RWPE2 (cell line): ENCODE measurements at places on chromosomes 1 and 21.
A peak's percentile ranks its signal among the peaks of the same experiment; 100 is the strongest.

DNA sequence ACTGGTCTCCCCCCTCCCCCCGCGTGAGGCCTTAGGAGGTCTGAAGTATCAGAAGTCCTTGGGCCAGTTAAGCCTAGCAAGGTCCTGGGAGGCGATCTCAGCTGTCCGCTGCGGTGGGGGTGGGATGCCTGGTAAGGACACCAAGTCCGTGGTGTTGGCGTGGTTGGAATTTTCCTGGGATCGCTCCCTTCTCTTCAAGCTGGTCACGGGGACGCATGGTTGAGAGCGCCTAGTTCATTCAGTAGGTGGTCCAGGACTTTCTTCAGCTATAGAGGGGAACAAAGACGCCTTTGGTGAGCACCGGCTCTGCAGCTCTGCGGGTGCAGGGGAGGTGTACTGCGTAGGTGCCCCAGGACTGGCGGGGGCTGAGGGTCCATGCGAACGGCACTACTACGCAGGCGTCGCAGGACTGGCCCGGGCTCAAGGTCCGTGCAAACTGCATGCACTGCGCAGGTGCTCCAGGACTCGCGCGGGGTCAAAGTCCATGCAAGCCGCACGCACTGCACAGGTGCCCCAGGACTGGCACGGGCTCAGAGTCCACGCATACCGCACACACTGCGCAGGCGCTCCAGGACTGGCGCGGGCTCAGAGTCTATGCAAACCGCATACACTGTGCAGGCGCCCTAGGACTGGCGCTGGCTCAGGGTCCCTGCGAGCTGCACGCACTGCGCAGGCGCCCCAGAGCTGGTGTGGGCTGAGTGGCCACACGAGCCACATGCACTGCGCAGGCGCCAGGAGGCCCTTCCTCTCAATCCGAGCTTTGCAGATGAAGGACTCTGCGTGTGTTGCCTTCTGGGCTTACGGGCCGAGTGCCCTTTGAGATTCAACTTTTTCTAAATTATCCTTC, 36.6 kb upstream of the HMGN1 start:
- no peak overlapping the region for H3K27ac ChIP-seq
- H3K27me3 ChIP-seq = no peaks in the 10 kb centered on the region
- H3K4me3 ChIP-seq = no peak overlapping the region
- H3K36me3 ChIP-seq = no peaks in the 10 kb centered on the region; the same call in none of the 2 replicates

- no peaks in the 10 kb centered on the region for H3K27me3 ChIP-seq
- no peaks in the 10 kb centered on the region for H3K36me3 ChIP-seq
- peaks cover 5% of the 10 kb centered on the region for H3K4me1 ChIP-seq
- no peak overlapping the region for H3K27ac ChIP-seq
These were observed 54.2 kb upstream of the RUNX3 start for GRCh38 chr1:24984300-24984699.

- no peak overlapping the region for H3K27ac ChIP-seq
- no peaks in the 10 kb centered on the region for H3K27me3 ChIP-seq
- no peak for DNase-seq
- H3K36me3 ChIP-seq = no peaks in the 10 kb centered on the region
- no peaks in the 10 kb centered on the region for H3K4me1 ChIP-seq
- H3K4me3 ChIP-seq = no peak overlapping the region
These were observed 63.0 kb upstream of the ANGPTL1 start for GRCh38 chr1:178933709-178934490.

DNA sequence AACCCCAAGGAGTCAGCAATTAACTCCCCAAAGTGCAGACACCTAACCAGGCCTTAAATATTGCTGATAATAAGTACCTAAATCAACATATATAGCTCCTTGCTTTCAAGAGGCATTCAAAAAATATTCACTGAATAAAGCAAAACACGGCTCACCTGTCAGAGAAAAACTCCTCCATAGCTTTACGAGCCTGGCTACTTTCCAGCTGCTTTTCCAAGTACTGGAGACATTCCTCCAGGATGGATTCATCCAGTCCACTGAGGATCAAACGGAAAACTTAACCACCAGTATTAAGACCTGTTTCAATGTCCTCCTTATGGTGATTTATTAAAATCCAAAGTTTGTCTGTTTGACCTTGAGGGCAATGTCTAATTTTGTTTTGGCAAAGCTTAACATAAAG, 44.6 kb downstream of the UBR4 start:
- no peak overlapping the region for H3K4me3 ChIP-seq
- no peak for DNase-seq
- peaks cover 95% of the 10 kb centered on the region for H3K36me3 ChIP-seq
- no peaks in the 10 kb centered on the region for H3K27me3 ChIP-seq
- no peak overlapping the region for H3K27ac ChIP-seq

- H3K27me3 ChIP-seq = no peaks in the 10 kb centered on the region
- H3K4me1 ChIP-seq = peaks cover 16% of the 10 kb centered on the region
- no peak overlapping the region for H3K4me3 ChIP-seq
- no peak overlapping the region for H3K27ac ChIP-seq
These were observed 518.5 kb downstream of the PLPP3 start for GRCh38 chr1:56060906-56061305.

GRCh38 chr1:119987686-119988085, 81.8 kb downstream of the NOTCH2 start:
- H3K27ac ChIP-seq = peak overlapping the region; percentile 79
- no peak overlapping the region for H3K4me3 ChIP-seq
- H3K36me3 ChIP-seq = peaks cover 15% of the 10 kb centered on the region

DNA sequence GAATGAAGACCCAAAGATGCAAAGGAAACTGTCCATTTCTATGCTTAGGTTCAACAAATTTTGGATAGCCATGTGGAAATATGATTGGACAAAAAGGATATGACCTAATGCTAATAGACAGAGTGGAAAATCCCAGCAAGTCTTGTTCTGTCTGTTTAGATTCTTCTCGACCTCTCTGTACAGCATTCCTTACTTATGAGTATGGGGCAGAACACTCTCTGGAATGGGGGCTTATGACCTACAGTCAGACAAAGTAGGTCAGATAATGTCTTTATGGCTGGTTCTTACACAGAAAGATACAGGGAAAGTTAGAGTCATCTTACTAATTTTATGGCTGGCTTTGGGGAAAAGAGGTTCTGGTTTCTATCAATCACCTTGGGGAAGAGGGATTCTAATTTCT, 2.8 kb downstream of the GCSAML start:
- DNase-seq = no peak
- no peak overlapping the region for H3K27ac ChIP-seq
- H3K36me3 ChIP-seq = no peaks in the 10 kb centered on the region
- no peak overlapping the region for H3K4me3 ChIP-seq

- H3K4me3 ChIP-seq = no peak overlapping the region
- peaks cover 23% of the 10 kb centered on the region for H3K4me1 ChIP-seq
- DNase-seq = no peak
- peak overlapping the region; percentile 49 for H3K27ac ChIP-seq
These were observed 81.7 kb downstream of the SSBP3 start for GRCh38 chr1:54324251-54325140.

GRCh38 chr1:190226006-190226405, 251.7 kb downstream of the BRINP3 start:
- no peaks in the 10 kb centered on the region for H3K36me3 ChIP-seq
- no peak overlapping the region for H3K27ac ChIP-seq
- no peak overlapping the region for H3K4me3 ChIP-seq
- peaks cover 5% of the 10 kb centered on the region for H3K27me3 ChIP-seq
- no peak for DNase-seq
- H3K4me1 ChIP-seq = no peaks in the 10 kb centered on the region

- no peak overlapping the region for H3K4me3 ChIP-seq
- no peaks in the 10 kb centered on the region for H3K36me3 ChIP-seq
- no peak for DNase-seq
- no peaks in the 10 kb centered on the region for H3K4me1 ChIP-seq
These were observed 134.3 kb downstream of the CASZ1 start for GRCh38 chr1:10662090-10662688.

- H3K36me3 ChIP-seq = peaks cover 92% of the 10 kb centered on the region
- no peaks in the 10 kb centered on the region for H3K4me1 ChIP-seq
- no peak overlapping the region for H3K4me3 ChIP-seq
- DNase-seq = no peak
These were observed 38.2 kb downstream of the ZBTB17 start for GRCh38 chr1:15937706-15938168.

DNA sequence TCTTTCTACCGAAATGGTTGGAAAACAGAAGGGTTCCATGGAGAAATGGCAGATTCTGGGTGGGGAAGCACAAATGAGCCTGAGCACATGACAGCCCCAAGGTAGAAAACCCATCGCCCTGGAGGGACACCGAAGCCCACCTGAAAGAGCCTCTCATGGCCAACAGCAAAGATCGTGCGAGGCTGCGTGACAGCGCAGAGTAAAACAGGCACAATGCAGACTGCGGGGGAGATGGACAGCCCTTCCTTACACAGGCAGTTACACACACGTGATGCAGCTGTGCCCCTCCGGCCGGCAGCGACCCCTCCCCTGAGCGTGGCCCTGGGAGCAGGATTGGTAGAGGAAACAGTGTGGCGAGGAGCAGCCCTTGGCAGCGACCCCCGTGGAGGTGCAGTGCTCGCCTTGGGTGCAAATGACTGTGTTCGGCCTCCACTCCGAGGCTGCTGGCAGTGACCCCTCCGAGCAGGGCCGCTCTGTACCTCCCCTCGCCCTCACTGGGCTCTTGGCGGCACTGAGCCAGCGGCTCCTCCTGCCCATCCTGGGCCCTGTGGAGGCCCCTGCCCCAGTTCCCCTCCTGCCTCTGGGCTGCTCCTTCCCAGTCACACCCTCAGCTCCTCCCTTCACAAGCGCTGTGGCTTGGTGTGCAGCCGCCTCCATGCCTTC, 120.9 kb upstream of the COL6A1 start:
- no peak overlapping the region for H3K4me3 ChIP-seq
- no peaks in the 10 kb centered on the region for H3K27me3 ChIP-seq
- H3K36me3 ChIP-seq = no peaks in the 10 kb centered on the region
- no peak for DNase-seq
- peaks cover 14% of the 10 kb centered on the region for H3K4me1 ChIP-seq
- H3K27ac ChIP-seq = no peak overlapping the region

DNA sequence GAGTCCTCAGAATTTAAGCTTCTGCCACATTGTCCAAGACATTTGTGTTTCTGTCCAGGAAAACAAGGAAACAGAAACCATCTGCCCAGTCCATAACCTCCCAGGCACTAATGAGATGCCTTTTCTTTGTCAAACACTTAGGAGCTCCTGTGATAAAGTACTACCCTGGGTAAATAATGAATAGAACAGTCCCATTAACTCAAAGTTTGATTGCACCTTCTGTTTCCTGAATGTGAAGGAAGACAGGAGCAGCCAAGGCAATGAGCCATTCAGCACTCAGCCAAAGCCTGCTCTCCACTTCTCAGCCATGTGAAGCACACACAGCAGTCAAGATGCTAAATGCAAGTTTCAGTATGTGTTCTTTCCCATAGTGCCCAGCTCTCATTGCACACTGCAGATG, 199.8 kb downstream of the SEC16B start:
- H3K4me3 ChIP-seq = no peak overlapping the region
- DNase-seq = no peak
- no peaks in the 10 kb centered on the region for H3K36me3 ChIP-seq
- H3K4me1 ChIP-seq = no peaks in the 10 kb centered on the region
- H3K27me3 ChIP-seq = no peaks in the 10 kb centered on the region

- no peaks in the 10 kb centered on the region for H3K36me3 ChIP-seq
- H3K27me3 ChIP-seq = no peaks in the 10 kb centered on the region
- no peak overlapping the region for H3K27ac ChIP-seq
- no peaks in the 10 kb centered on the region for H3K4me1 ChIP-seq
- no peak for DNase-seq
These were observed 111.7 kb downstream of the GLUL start for GRCh38 chr1:182279724-182280503.

DNA sequence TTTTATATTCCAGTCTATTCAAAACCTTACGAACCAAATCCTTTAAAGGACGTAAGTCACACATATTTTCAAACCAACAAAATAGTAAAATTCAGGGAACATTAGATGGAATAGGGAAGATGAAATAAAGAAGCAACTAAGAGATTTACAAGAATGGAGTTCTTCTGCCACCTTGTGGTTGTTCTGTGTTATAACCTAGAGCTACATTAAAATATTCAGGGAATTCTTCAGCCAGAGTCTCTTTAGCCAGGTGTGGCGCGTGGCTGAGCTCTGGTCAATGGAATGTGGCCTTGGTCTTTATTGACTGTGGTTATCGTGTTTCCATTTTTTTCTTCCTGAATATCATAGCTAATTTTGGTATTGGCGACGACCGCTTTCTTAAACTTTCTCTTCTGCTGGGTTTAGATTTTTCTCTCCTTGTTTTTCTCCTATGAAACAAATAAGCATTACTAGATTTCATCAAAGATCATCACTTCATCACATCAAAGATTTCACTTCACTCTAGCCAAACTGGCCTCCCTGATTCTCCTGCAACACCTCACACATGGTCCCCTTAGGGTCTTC, 221.3 kb downstream of the MRPL39 start:
- no peaks in the 10 kb centered on the region for H3K36me3 ChIP-seq
- no peaks in the 10 kb centered on the region for H3K27me3 ChIP-seq
- no peak overlapping the region for H3K27ac ChIP-seq
- no peak for DNase-seq
- H3K4me3 ChIP-seq = no peak overlapping the region
